Activated naive CD4-positive, alpha-beta T cell treated with Interleukin-2 at 50 U/mL for 16 hours (primary cell): ENCODE measurements at places on chromosomes 7 and 10.

- DNase-seq = no peak
Measured at GRCh38 chr10:51171946-51172345, 97.7 kb downstream of the PRKG1 start.

GRCh38 chr10:123526356-123527064 is 139.6 kb upstream of the GPR26 start:
- DNase-seq = no peak

- no peak for DNase-seq
Measured at GRCh38 chr10:85194706-85195105, 866.3 kb downstream of the CCSER2 start.

GRCh38 chr7:78450706-78451105 is 652.1 kb downstream of the PHTF2 start:
- no peak for DNase-seq

- DNase-seq = no peak
Measured at GRCh38 chr7:47335071-47335470, 246.8 kb downstream of the TNS3 start.

DNA sequence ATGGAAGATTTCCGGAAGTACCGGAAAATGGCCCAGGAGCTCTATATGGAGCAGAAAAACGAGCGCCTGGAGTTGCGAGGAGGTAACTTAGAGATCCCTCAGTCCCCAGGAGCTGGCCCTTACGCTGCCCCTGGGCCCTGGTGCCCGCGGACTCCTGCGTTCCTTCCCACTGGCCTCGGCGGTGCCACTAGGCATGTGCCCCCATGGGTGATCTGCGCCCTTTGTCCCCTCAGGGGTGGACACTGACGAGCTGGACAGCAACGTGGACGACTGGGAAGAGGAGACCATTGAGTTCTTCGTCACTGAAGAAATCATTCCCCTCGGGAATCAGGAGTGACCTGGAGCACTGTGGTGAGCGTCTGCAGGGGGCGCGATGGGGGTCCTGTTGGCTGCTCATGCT is 24.2 kb upstream of the CHST12 start:
- DNase-seq = no peak

DNA sequence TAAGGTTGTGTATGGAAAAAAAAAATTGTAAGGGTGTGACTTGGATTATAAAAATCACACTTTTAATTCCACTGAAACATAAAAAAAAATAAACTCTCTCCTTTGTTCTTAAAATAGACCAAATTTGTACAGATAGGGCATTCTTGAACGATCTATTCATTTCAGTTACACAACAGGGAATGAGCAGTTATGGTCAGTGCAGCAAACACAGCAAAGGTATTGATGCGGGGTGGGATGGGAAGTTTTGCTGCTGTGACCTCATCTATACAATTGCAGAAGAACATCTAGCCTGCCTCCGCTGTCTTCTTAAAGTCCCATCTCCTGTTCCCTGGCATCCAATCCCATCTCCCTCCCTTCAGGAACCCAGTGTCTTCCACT is 580.2 kb downstream of the SUGCT start:
- no peak for DNase-seq

- DNase-seq = no peak
Measured at GRCh38 chr10:119237722-119238436, 30.5 kb downstream of the GRK5 start.

GRCh38 chr10:86938260-86938659 is 19.2 kb downstream of the MMRN2 start:
- no peak for DNase-seq

DNA sequence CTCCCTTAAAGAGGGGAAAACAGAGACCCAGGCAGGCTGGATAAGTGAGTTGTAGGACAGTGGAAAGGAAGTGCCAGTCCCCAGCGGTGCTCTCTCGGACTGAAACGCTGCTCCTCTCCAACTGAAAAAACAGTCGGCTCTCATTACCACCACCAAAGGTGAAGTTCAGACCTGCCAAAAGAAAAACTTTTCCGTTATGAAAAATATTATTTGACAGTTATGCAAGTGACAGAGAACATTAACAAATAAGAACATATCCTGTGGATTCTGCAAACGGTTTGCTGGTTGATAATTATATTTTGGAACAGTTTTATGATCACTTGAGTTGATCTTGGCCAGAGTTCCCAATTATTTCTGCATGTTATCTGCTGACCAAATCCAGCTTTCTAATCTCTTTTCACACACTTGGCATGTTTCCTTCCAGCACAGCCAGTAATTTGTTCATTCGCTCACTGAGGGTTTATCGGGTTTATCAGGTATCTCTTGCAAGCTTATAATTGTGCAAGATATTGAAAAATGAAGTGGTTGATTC is 82.6 kb downstream of the PTPRE start:
- DNase-seq = no peak
